WTC11 (cell line): ENCODE measurements at places on chromosomes 7 and 10.

GRCh38 chr10:104284846-104285245, 15.9 kb downstream of the GSTO2 start:
- DNase-seq = no peak

DNA sequence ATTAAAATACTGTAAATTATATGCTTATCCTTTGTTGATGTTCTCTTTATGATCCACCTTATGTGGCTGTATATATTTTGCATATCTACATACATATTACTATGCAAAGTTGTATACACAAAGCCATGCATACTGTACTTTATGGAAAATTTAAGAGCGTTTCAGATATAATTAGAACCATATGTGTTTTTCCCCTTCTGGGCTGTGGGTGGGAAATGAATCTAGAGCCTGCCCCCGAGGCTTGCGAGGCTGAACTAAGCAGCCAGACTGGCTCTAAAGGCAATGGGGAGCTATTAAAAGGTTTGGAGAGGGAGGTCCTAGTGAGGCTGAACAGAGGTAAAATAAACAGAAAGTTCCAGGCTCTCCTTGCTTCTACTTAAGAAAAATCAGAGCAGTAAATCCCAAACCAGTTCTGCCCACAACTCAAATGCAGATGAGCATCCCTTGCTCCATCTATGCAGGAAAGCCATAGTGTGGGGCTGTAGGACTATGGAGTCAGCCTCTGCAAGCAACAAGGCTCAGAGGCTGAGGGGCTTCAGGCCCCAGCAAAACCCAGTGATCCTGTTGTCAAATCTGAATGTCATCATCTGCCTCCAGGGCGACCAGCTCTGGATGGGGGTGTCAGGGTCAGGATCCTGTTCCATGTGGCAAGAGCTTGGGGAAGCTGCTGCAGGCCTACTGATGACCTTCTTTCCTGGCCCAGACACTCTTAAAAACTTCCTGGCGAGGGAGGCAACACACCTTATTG, 14.1 kb upstream of the DDIT4 start:
- DNase-seq = no peak

- no peak for DNase-seq
Observed at GRCh38 chr7:13933536-13933935, 55.9 kb downstream of the ETV1 start.

DNA sequence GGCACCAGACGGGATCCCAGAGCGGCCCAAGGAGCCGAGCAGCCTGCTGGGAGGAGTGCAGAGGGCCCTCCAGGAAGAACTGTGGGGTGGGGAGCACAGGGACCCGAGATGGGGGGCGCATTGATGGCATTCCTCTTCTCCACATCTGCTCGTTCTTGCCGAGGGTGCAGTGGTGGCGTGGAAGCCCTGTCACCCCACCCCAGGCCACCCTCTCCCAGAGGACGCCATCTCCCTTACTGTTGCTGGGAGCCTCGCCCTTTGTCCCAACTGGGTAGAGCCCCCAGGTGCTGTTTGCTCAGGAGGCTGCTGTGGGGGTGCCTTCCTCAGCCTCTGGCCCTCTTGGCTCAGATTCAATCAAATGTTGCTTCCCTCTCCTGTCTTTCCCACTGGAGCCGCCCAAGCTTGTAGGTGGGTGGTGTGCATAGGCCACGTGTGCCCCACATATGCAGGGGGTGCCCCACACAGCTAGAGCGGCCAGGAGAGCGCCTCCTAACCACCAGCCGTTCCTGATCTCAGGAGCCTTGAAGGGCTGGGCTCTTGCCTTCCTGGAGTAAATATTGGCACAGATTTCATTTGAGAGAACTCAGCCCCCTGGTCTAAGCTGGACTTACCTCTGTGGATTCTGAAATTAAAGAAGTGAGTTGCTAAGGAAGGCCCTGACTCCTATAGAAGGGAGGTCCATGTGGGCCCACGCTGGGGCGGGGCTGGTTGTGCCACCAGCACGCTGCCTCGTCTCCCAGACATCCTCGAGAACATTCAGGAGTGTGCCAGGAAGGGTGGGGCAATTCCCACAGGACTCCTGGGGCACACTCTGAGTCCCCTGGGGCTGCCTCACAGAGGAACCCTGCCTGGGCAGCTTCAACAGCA, 39.2 kb downstream of the ZNF467 start:
- no peak for DNase-seq

- peak; percentile 9 for DNase-seq
Observed at GRCh38 chr7:925601-926000, 28.9 kb downstream of the ADAP1 start.

GRCh38 chr7:124689931-124690330, 75.7 kb downstream of the GPR37 start:
- DNase-seq = no peak

GRCh38 chr7:139744768-139745677, 32.8 kb downstream of the HIPK2 start:
- no peak for DNase-seq

GRCh38 chr10:78552261-78552811, 516.4 kb upstream of the ZMIZ1 start:
- no peak for DNase-seq

GRCh38 chr10:90906596-90906995, 14.3 kb downstream of the ANKRD1 start:
- DNase-seq = no peak

- peak; percentile 48 for DNase-seq
Observed at GRCh38 chr7:34091321-34091917, 186.1 kb downstream of the BMPER start.

DNA sequence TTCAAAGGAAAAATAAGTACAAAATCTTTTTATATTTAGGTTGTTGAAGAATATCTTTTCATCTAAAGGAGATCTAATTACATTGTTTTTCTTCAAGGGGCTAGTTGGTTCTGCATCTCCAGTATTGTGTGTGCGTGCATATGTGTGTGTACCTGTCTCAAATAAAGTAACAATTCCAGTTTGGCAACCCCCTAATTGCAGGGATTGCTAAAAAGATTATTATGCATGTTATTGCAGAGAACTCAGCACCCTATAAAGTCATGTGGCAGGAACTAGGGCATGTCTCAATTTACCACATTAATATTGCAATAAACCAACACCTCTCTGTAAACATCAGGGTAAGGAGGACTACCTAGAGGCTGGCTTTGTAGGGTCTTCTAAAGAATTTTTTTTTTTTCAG, 37.0 kb downstream of the MRPS33 start:
- DNase-seq = no peak

- no peak for DNase-seq
Observed at GRCh38 chr7:146414373-146414772, 297.8 kb downstream of the CNTNAP2 start.

DNA sequence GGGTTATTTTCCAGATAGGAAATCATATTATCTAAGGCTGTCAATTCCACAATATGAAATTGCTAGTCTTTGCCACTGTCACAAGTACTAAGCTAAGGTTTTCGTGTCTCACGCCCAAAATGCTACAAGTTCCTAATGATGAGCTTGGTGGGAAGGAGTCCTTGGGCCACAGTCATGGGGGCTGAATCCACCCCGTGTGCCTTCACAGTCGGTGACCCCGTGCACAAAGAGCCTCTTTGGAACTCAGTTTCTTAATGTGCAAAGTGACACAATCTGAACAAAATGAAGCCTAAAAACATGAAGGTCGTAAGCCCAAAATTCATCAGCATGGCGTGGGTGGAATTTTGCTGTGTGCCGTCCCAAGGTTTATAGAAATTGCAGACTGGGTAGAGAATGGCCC, 337.0 kb upstream of the GALNT17 start:
- no peak for DNase-seq

GRCh38 chr10:28668363-28669226, 8.7 kb upstream of the BAMBI start:
- peak; percentile 84 for DNase-seq

DNA sequence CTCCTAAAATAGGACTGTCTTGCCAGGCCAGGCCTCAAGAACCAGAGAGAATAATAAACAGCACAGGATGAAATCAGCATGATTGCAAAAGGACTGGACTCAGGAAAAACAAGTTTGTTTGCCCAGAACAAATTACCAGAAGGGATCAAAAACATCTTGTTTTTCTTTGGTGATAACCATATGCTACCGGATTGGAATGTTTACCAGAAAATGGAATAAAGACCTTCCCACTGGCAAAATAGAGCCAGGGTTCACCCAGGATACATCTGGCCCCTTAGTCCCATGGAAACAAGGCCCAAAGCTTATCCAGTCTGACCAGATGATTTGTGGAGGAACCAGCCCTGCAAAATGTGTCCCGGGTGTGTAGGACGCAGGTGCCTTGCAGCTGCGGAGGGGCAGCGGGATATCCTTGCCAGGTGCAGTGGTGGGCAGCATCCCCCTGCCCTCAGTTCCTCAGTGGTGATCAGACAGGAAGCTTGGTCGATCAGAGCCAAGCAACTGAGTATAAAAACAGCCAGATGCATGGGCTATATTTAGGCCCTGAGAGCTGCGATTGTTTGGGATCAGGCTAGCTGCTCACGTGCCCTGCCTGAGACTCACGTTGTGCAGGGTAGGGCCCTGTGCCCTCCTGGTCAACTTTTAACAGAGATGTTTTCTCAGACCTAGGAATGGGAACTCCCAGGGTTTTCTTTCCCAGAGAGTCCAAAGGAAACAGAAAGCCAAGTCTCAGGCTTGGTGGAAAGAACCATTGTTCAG, 4.6 kb upstream of the ZNF22 start:
- no peak for DNase-seq

- peak; percentile 43 for DNase-seq
Observed at GRCh38 chr10:97974526-97975525, 55.6 kb downstream of the CRTAC1 start.
